Activated naive CD4-positive, alpha-beta T cell treated with anti-CD3 and anti-CD28 coated beads for 36 hours (primary cell): ENCODE measurements at places on chromosomes 4 and X. TPM values are rescaled to one million over a fixed set of nuclear protein-coding genes. Genes with fewer than 3 reads are reported as not detected.

C4orf51 gene
- not detected for total RNA-seq

CLNK gene
- total RNA-seq = not detected

PAK3 gene
- total RNA-seq = 0.64 TPM

SFRP2 gene
- not detected for total RNA-seq

SSX4 gene
- total RNA-seq = not detected

MAGEA11 gene
- total RNA-seq = not detected

OPHN1 gene
- not detected for total RNA-seq
